C1 segment of cervical spinal cord (tissue), 14 donors: ENCODE measurements at places on chromosomes 7 and 10.

GRCh38 chr10:114372179-114372578 is 32.1 kb downstream of the AFAP1L2 start:
- DNase-seq, result no peak

DNA sequence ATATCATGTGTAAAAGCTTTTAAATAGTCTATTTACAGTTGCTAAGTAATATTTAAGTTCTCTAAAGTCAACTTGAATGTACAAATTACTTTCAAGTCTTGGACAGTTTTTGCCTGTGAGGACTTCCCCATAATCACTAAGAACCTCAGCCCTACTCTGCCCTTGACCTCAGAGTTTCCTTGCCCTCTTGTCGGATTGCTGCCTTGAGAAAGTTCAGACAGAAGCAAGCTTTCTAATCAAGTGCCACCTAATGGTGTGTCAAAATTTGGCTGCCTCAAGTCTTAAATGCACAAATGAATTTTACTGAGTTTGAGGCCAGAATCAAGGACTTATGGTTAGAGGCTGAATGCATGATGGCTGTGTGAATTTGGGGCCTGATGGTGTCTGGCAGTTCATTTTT is 88.3 kb upstream of the KAT6B start:
- DNase-seq, result no peak

- peak; percentile 55 for DNase-seq
Observed at GRCh38 chr10:79219322-79219957, 127.8 kb upstream of the PPIF start.

GRCh38 chr10:114151486-114151885 is 22.5 kb downstream of the CCDC186 start:
- DNase-seq, result no peak

- DNase-seq, result no peak
Observed at GRCh38 chr7:144885478-144885877, 49.6 kb upstream of the TPK1 start.
